Kidney (tissue), 22 donors: ENCODE measurements at places on chromosomes 1 and 21. TPM values are rescaled to one million over a fixed set of nuclear protein-coding genes. Genes with fewer than 3 reads are reported as not detected.

Gene COL6A1
- 127 TPM for total RNA-seq

Gene IFNLR1
- 4.8 TPM for total RNA-seq

Gene CDC42SE1
- total RNA-seq = 107 TPM

Gene SH2D5
- 0.57 TPM for total RNA-seq

Gene SPATA1
- total RNA-seq = 2.5 TPM

Gene PRMT6
- 19.3 TPM for total RNA-seq

Gene S100A8
- total RNA-seq = 60.9 TPM

Gene ZNF695
- total RNA-seq = 0.44 TPM

Gene ABCG1
- 27.6 TPM for total RNA-seq

Gene S100A12
- 1.3 TPM for total RNA-seq

Gene KRTAP12-2
- not detected for total RNA-seq

Gene S100A2
- 152 TPM for total RNA-seq

Gene CBR3
- total RNA-seq = 2.6 TPM

Gene MGST3
- total RNA-seq = 296 TPM

Gene JMJD4
- total RNA-seq = 15.9 TPM

Gene COPA
- 160 TPM for total RNA-seq

Gene LRRC71
- total RNA-seq = 0.50 TPM

Gene ZNF593OS
- total RNA-seq = not detected

Gene HSPA6
- total RNA-seq = 5.5 TPM

Gene AKNAD1
- total RNA-seq = not detected
